ENCODE measurements at places on chromosomes 16 and 17. TPM values are rescaled to one million over a fixed set of nuclear protein-coding genes. Genes with fewer than 3 reads are reported as not detected.

Gene P2RX5
- 5.0 TPM for polyA plus RNA-seq

Gene TAC4
- not detected for polyA plus RNA-seq

Gene PPP1R1B
- not detected for polyA plus RNA-seq

Gene NACA2
- polyA plus RNA-seq = 0.15 TPM

Gene ASGR2
- not detected for polyA plus RNA-seq

Gene TMEM238L
- not detected for polyA plus RNA-seq

Gene SLC38A8
- polyA plus RNA-seq = not detected

Gene ENDOV
- 19.5 TPM for polyA plus RNA-seq

Gene SLC13A2
- not detected for polyA plus RNA-seq

Measured in BJ (cell line).